ENCODE measurements at places on chromosomes 4 and X.

- no peak for DNase-seq
Observed at GRCh38 chrX:31697294-31697916, 625.6 kb upstream of the FTHL17 start.

DNA sequence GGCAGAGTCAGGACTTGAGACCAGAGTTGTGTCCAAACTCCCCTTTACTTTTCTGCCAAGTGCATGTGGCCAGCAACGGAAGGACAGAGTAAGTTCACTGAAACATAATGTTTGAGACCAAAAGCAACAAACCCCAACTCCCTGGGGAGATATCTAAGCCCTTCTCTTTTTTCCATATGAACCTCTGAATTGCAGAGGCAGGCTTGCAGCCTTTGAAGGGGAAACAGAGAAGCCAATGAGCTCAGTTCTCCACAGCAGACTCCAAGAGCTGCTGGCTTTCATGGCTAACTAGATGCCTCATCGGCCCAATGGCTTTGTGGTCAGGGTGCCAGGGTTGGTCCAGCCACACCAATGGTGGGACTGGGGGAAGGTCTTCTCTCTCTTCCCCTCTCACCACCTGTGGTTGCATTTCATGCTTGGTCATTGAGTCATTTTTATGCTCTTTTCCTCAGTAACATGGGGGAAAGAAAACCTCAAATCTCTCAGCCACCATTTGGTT lies 34.0 kb downstream of the STARD8 start:
- no peak for DNase-seq

- DNase-seq = no peak
Observed at GRCh38 chrX:115147220-115147619, 42.0 kb upstream of the RBMXL3 start.

DNA sequence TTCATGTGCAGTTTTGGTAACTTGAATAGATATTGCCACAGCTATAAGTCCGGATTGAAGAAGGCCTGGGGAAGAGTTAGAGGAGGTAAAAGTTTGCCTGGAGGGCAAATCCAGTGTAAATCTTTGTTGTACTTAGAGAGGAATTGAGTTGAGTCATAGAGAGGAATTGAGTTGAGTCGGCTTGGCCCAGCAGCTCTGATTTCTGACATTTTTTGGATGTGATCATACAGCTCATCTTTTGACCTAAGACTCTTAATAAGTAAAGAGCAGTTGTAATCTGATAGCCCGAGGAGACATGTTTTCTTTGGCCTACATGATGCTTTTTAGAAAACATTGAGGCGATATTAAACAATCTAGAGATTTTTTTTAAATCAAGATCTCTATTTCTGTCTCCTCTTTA lies 3.9 kb downstream of the KIT start:
- peak; percentile 96 for DNase-seq

DNA sequence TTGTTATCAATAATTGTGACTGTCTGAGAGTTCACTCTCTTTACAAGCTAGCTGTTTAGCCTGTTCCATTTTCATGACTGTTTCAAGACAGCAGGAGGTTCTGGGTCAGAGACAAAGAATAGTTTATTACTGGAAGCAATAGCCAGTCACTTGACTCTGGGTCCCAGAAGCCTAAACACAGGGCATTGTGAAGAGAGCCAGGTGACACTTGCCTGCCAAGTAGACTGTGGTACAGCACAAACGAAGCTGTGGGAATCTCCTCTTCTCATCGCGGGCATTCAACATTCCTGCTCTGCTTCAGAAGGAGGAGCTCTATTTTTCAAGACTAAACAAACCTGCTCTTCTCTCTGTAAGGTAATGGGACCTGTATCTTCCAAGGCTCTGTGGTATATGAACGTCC lies 485.1 kb downstream of the TRIML1 start:
- no peak for DNase-seq

DNA sequence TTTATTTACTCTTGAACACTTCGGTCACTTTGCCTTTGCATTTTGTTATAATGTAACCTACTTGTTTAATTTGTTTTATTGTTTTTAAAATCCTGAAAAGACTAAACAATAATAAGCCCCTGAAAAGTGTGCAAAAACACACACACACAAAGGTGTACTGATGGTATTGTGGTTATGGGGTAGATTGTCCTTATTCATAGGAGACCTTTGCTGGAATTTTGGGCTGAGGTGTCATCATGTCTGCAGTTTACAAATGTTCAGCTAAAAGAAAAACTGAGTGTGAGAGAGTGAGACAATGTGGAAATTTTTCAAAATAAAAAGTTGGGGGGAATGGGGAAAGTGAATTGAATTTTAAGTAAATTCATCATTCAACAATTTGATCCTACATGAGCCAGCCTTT lies 174.9 kb downstream of the QDPR start:
- no peak for DNase-seq

DNA sequence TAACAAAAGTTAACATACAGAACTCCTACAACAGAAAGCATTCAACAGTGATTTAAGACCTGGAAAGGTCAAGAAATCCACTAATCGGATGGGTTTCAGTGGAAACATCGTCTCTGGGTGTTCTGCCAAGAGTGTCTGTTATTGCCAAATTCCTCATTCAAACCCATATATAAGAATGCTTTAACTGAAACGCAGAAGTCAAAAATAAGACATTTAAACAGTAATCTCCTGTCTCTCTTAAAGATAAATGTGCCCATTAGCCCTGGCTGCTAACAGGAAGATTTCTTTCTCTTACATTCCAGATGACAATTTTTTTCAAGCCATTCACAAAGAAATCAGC lies 31.5 kb downstream of the DCTD start:
- DNase-seq = no peak

DNA sequence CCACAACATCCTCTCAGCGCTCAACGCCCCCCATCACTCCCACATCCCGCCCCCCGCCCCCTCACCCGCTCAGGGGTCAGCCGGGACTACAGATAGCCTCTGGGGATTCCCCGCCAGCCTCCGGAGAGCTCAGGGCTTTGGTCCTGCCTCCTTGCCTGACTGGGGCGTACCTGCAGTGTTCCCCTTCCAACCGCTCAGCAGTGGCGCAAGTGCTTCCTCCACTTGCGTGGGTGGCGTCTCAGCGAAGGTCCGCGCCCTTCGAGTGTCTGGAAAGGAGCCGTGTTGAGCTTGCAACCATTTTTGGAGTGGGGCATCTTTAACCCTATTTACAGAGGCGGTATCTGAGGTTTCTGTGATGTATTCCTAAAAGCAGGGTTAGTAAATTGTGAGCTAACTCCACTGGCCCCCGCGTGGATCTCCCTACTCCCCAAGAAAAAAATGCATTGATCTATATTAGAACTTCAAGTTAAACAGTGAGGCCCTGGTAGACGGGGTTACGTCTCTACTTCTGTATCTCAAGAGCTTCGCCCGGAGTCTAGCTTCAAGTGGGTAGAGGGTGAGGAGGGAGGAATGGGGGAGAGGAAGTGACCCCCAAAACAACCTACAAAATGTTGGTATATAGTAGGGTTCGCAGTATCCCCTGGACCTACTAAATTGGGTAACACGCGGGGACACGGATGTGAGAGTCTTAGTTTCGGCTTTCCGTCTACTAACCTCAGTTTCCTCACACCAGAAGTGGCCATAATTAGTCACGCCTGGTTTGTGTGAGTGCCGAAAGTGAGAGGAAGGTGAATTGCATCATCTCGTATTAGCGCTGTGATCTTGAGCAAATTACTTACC lies 16.1 kb downstream of the NKX3-2 start:
- DNase-seq = no peak

DNA sequence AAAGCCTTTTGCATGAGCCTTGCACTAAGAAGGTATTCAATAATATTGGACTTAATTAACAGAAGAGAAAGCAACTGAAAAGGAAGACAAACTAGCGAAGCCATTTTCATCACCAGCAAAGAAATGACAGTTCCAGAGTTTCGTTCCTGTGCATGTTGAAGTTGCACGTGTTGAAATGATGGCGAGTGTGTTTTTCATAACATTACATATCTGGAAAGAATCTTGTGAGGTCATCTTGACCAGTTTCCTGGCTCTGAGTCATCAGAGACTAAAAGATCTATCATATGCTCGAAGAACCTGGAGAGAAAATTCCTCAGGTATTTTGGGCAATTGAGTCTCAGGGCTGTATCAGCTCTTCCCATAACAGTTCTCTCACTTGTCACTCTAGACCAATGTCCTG lies 106.2 kb upstream of the MAML3 start:
- peak; percentile 35 for DNase-seq

DNA sequence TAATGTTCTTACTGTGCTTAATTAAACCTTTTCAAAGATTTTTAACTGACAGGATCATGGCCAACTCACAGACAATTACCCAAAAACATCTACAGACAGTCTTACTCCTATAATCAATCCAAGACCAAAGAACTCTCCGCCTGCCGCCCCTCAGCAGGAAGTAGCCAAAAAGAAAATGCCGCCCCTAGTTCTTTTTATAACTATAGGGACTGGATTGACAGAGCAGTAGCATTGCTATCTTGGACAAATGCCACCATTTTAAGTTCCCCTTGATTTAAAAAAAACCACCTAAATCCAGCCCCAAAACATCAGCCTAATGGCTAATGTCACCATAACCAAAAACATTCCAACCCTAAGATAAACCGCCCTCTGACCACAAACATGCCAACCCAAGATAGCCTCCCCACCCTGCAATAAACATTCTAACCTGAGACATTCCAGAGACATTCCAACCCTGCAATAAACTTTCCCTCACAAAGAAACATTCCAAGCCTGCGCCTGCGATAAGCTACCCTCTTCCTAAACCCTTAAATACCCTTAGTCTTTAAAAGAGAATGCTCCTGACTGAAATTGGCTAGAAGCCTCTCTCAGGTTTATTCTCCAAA lies 77.0 kb downstream of the COQ2 start:
- peak; percentile 53 for DNase-seq

GRCh38 chrX:150599226-150599625 lies 30.8 kb downstream of the MTM1 start:
- no peak for DNase-seq

GRCh38 chr4:62360156-62360545 lies 1160.0 kb downstream of the ADGRL3 start:
- DNase-seq = no peak

DNA sequence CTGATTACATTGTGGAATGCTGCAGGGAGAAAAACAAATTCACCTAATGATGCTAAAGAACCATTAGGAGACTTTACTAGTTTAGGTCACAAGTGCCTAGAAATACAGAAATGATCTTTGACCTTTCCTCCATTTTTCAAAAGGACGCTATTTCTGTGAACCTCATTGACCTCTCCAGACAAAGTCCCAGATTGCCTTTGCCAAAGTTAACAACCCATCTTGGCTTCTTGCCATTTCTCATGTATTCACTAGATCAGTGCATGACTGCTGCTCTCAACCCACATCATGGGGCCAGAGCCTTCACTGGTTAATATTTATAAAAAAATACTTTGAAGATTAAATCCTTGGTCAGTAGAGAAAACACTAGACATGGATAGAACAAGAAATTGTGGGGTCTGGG lies 19.9 kb upstream of the AR start:
- no peak for DNase-seq

DNA sequence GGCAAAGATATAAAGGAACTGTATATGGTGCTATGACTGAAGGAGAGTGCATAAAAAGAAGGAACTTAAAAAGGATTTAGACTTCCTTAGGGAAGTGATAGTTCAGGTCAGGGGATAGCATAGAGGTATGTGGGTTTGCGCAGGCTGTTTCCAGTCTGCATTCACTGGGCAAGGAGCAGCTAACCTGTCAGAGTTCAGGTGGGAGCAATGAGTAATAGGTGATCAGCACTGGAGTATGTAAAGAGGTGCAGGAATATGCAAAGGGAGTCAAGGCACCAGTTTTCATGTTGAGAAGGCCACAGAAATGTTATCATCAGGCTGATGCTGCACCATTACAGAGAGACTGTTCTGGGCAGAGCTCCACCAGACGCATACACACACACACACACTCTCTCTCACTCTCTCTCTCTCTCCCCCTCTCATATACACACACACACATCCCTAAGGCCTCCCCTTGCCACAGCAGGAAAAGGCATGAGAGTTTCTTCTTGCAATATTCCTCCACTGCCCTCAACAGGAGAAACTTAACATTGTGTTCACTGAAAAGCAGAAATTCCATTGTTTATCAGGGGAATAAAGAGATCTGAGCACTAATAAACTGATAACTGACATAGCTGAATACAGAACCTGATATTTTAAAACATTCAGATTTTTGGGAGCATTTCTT lies 256.4 kb upstream of the GRID2 start:
- DNase-seq = no peak

- DNase-seq = no peak
Observed at GRCh38 chrX:155876704-155877103, 4.4 kb upstream of the VAMP7 start.

GRCh38 chr4:140069066-140069465 lies 84.9 kb downstream of the MAML3 start:
- DNase-seq = no peak

GRCh38 chrX:3450881-3451570 lies 104.6 kb upstream of the MXRA5 start:
- DNase-seq = peak; percentile 29

DNA sequence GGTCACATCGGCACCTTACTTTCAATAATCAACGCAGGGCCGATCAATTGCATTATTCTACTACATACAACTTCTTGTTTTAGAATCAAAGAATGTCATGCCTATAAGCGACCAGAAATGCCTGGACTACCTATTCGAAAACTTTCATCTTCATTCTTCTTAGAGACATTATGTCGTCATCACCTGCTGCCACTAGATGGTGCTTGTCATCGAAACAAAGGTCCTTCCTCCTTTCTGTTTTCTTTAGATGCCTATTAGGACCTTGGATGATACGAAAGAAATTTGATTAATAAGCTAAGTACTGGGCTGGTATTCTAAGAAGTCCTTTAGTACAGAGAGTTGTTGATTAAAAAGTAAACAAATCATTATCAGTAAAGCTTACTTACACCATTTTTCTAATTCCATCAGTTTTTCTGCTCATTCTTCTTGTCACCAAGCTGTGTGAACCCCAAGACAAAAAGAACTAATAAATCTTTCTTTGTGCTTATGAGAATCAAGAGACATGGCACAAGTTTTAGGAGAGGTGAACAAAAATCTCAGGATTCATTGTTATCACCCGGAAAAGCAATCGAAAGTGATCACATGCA lies 154.5 kb upstream of the SLC4A4 start:
- DNase-seq = no peak

DNA sequence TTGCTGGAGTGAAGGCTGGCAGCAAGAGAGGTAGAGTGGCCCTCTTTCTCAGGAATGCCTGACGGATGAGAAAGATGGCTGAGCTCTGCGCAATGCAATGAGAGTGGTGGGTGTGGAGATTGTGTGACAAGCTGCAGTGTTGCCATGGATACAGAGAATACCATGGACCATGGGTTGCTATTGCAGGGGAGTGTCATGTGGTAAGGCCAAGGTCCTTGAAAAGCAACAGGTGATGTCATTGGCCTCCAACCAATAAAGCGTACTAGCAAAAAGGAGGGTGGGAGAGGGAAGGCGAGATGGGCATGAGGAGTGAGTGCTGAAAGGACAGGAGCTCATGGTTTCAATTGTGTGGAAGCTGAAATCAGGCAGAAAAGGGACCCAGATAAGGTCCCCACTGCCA lies 1.8 kb downstream of the PNMA5 start:
- DNase-seq = no peak

GRCh38 chr4:121096629-121097028 lies 24.3 kb upstream of the NDNF start:
- DNase-seq = peak; percentile 9
